Cardiac fibroblast (primary cell): ENCODE measurements at places on chromosomes 11 and 22.
A peak's percentile ranks its signal among the peaks of the same experiment; 100 is the strongest.

GRCh38 chr11:115745066-115745465 lies 240.9 kb upstream of the CADM1 start:
- no peak for DNase-seq

GRCh38 chr22:37726241-37726887 lies 29.5 kb downstream of the TRIOBP start:
- peak; percentile 49 for DNase-seq

DNA sequence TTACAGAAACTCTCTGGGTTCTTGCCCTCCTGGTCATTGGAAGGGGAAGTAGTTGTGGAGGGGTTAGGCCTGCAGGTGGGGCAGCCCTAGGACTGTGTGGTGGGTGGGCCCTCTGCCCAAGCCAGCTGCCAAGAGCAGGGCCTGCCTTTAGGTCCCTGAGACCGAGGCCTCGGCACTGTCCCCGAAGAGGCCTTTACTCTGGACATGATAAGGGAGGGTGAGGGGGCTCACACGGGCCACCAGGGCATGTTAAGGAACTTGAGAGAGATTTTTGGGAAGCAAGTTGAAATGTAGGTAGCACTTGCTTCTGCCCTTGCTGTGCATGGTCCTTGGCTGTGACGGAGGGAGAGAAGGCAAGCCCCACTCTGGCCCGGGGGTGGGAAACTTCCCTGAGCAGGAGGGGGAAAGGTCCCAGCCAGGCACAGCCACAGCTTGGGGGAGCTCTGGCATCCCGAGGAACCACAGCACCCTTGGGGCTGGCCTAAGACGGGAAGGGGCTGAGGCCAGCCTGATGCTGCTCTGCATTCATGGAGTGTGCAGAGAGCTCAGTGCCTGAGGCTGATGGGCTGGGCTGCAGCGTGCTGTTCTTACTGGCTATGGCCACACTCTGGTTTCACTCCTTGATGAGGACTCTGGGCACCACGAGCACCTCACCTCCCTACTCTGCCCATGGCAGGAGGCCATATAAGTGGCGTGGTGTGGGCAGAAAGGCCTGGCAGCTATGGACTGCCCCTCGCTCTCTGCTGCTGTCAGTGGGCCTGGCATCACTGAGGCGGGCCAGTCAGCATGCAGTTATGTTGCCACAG lies 7.8 kb upstream of the RANBP1 start:
- DNase-seq = no peak

GRCh38 chr11:28476864-28477263 lies 368.7 kb downstream of the METTL15 start:
- DNase-seq = no peak

DNA sequence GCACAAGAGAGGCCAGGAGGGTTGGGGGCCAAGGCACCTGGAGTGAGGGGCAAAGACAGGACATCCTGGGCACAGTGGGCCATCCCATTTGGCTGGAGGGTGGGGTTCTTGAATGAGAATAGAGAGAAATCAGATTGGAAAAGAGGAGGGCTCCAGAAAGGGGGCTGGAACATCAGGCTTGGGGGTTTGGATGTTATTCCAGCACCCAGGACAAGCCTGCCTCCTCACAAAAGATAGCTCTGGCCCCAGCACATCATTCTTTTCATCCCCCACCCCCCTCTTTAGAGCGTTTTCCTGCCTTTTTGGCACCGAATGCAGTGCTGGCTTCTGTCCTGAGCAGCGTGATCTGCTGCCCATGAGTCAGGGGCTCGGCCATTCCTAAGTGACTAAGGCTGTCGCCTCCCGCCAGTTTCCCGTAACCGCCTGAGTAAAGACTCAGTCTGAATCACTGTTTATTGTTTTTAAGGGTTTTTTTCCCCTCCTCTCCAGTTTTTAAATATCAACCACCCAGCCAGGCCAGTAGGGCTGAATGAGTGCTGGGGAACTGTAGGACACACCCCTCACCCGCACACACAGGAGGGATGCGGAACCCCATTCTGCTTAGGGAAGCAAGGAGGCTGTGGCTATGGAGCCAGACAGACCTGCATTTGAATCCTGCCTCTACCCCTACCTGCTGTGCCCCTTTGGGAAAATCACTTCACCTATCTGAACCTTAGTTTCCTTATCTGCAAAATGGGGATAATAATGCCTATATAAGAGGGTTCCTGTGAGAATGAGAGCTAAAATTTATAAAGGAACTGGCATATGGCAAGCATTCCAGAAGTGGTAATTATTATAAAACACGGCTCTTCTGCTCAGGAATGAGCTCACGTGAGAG lies 32.4 kb upstream of the NAV2 start:
- DNase-seq = peak; percentile 97

DNA sequence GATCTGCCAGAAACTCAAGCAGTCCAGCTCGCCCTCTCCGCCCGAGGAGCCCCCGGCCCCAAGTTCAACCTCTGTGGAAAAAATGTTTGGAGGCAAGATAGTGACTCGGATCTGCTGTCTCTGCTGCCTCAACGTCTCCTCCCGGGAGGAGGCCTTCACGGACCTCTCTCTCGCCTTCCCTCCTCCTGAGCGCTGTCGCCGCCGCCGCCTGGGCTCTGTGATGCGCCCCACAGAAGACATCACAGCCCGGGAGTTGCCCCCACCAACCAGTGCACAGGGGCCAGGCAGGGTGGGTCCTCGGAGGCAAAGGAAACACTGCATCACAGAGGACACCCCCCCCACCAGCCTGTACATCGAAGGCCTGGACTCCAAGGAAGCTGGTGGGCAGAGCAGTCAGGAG lies 20.8 kb downstream of the USP35 start:
- no peak for DNase-seq

GRCh38 chr11:117192401-117192875 lies 6.7 kb upstream of the TAGLN start:
- DNase-seq = no peak

- DNase-seq = no peak
Observed at GRCh38 chr22:43039800-43040199, 24.9 kb upstream of the PACSIN2 start.

GRCh38 chr22:46122511-46122971 lies 27.8 kb upstream of the PPARA start:
- DNase-seq = peak; percentile 66

- no peak for DNase-seq
Observed at GRCh38 chr11:20417771-20418170, 30.3 kb downstream of the PRMT3 start.

GRCh38 chr11:32068134-32068870 lies 22.6 kb upstream of the RCN1 start:
- DNase-seq = peak; percentile 44

GRCh38 chr11:78533399-78533798 lies 41.3 kb downstream of the NARS2 start:
- no peak for DNase-seq

GRCh38 chr11:68825571-68825970 lies 16.1 kb downstream of the CPT1A start:
- DNase-seq = peak; percentile 13

- DNase-seq = no peak
Observed at GRCh38 chr11:77758331-77758730, 62.2 kb downstream of the RSF1 start.

DNA sequence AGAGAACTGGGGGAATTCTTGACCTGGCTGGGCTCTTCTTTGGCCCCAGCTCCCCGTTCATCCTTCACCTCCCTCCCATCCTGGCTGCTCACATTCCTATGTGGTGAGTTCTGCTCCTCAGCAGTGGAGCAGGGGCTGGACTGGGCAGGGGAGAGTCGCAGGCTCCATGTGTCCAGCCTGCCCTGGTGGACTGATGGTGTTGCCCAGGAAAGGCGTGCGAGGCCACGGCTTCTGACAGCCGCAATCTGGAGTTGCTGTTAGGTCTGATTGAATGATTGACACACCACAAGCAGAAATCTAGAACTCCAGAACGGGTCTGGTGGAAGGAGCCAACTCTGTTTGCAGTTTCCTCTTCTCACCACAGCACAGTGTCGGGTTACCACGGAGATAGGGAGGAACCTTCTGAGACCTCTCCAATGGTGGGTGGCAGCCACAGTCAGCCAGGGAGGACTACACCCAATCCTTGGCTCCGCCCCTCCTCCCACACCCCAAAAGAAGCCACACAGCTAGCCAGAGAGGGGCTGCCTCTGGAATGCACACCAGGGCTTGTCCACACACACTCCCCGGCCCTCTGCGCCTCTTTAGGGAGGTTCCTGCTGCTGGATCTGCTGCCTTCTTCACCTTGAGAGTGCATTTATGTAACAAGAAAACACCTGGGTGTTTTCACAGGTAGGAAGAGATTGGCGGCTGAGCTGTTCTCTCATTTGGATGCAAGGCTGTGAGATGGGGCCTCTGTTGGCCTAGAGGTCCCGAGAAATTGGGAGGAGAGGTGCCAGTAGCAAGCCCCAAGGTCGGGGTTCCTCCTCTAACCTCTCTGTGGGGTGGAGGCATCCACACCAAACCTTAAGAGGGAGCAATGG lies 56.4 kb upstream of the CD44 start:
- peak; percentile 85 for DNase-seq

GRCh38 chr11:33722590-33723234 lies 13.5 kb downstream of the CD59 start:
- DNase-seq = peak; percentile 90

- DNase-seq = peak; percentile 47
Observed at GRCh38 chr22:43230971-43231723, 44.2 kb upstream of the TTLL12 start.

DNA sequence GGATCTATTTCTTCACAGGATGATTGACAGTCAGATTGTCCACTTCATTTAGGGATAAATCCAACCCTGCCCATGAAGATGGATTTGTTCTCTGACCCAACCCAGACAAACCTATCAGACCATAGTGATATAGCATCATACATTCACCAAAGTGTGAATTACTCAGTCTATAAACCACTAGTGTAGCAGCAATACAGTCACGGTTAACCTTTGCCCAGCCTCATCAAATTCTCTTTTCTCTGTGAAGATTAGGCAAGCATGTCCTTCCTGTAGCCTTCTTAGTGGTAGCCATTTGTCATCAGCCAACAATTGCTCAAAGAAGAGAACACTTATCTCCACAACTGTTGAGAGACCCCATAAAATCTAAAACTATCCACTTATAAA lies 14.4 kb upstream of the BIRC2 start:
- DNase-seq = no peak

DNA sequence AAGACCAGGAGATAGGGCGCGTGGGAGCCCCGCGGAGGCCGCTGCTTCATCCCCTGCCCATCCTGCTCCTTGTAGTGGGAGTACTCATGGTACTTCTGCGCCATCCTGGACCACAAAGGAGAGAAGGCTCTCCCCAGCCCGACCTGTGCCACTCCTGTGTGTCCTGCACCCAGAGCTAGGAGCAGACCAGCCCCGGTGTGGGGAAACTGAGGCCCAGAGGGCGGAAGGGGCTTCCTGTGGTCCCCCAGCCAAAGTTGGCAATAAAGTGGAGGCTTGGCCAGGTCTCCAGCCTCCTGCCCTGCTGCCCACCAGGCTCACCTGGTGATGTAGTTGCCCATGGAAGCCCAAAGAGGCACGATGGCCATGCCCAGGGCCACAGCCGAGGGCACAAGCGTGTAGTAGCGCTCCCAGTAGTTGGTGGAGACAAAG lies 4.7 kb downstream of the UNC93B1 start:
- DNase-seq = no peak

- DNase-seq = no peak
Observed at GRCh38 chr22:30864441-30865420, 103.8 kb downstream of the MORC2 start.

DNA sequence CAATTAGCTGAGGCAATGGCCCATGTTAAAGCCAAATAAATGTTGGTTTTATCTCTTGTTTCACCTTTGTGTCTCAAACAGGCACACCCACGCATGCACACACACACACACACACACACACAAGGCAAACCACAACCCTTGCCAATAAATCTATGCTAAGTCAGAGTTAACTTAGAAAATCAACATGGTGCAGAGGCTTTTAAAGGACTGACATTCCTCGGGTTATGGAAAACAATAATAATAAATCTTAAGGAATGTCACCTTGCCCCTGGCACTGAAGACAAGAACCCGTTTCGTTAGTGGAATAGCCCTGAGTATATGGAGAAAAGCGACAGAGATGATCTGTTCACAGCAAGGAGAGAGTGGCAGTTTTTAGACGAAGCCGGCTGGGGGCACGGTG lies 326.3 kb downstream of the NTM start:
- no peak for DNase-seq

- DNase-seq = no peak
Observed at GRCh38 chr11:45056529-45056928, 89.9 kb upstream of the PRDM11 start.

- no peak for DNase-seq
Observed at GRCh38 chr22:46124383-46125144, 25.8 kb upstream of the PPARA start.

DNA sequence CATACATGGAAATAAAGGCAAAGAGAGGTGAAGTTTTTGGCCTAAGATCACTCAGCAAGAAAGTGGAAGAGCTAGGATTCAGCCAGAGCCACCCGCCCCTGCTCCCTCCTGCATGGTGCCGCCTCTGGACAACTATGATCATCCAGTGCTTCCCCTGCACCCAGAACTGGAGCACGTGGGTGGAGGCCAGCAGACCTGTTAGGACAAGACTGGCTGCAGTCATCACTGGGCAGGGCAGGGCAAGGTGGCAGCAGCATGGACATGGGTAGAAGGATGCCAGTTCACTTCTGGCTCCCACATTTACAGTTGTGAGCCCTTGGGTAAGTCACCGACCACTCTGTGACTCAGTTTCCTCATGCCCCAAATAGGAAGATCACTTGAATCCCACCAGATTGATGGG lies 131.0 kb downstream of the FBXO7 start:
- DNase-seq = no peak

- DNase-seq = peak; percentile 60
Observed at GRCh38 chr11:8018484-8019313, 31.6 kb downstream of the EIF3F start.

- DNase-seq = no peak
Observed at GRCh38 chr11:17431139-17431538, 42.7 kb upstream of the KCNJ11 start.

DNA sequence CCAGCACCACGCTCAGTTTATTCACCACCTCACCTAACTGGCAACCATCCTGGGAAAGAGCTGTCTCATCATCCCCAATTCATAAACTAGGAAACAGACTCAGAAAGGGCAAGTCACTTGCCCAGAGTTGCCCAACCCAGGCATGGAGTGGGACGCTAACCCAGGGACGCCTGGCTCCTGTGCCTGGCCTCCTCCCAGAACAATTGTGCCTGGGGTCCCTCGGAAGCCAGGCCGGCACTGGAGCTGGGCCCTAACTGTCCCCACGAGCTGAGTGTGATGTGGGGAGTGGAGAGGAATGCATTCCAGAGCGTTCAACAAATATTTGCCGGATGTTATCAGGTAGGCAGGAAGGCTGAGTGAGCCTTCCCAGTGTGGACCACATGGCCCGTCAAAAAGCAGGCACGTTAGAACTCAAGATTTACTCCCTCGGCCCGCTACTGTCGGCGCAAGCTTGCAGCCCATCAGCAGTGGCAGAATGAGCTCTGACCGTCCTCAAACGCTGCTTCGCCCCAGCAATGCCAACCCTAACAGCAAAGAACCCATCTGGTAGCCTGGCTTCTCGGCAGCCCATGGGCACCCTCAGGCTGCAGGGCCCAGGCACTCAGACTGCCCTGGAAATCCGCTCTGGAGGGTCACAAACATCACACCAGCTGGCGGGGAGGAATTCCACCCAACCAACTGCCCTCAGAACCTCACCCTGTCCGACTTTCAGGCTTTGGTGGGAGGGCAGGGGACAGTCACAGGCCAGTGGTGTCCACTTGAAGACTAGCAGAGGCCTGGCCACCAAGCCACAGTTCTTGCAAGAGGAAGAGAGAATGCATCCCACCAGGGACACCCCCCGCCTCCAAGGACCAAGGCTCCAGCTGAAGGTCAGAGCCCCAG lies 35.6 kb downstream of the MYH9 start:
- DNase-seq = peak; percentile 63
